D341Med (cell line): ENCODE measurements at places on chromosomes 16 and 17.

DNA sequence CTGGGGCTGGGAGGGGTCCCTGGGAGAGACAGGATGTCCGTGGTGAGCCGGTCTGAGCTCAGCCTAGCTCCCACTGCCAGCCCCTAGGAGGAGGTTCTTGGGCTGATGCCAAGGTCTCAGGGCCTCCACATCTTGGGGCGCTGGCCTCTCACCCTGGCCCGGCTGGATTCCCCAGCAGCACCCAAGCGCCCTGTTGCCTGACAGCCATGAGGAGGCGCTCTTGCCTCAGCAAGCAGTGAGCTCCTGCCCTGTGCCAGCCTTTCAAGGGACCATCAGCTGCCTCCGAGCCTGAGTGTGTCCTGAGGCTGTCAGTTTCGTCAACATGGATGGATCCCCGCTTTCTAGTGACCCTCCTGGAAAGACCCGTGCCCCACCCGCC, 234.9 kb upstream of the CIBAR2 start:
- DNase-seq = peak; percentile 68

DNA sequence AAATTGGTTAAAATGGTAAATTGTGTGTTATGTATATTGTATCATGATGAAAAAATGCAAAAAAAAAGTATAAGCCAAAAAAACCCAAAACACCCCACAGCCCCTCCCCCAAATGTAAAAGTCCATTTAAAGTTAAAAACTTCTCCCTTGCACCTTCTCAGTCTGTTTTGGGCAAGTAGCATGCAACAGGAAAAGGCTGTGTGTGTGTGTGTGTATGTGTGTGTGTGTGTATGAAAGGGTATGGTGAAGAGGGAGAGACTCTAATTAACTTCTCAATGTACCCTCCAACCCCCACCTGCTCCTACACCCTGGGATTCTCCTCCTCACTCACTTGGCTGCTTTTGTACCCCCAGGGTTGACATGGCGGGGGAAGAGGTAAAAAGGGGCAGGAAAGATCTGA, 9.2 kb upstream of the GGT6 start:
- no peak for DNase-seq

DNA sequence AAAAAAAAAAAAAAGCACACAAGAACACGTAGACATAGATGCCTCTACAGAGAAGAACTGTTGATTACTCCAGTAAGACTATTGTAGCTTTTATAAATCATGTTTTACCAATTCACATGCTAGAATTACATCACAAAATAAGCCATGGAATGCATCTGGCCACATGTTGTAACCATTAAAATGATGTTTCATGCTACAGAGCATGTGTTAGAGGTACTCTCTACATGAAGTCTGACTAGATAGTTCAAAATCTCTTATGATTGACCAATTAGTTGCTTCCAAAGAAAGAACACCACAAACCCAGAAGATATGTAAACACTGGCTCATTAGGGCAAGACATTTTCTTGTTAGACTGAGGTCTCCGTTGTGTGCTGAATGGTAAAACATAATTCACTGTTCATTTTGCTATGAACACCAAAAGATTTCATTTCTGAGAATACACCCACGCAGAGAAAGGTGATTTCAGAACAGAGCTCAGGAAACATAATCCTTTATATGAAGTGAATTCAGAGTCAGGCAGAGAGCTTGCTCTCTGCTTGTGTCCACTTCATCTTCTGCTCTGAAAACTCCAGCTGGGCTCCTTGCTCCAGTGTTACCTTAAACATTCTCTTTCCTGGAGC, 411.4 kb upstream of the SOX9 start:
- DNase-seq = no peak

- peak; percentile 63 for DNase-seq
Observed at GRCh38 chr16:56866955-56867830, 2.2 kb downstream of the SLC12A3 start.

GRCh38 chr17:48236681-48237134, 129.1 kb downstream of the SNX11 start:
- no peak for DNase-seq

GRCh38 chr17:40561871-40562611, 3.2 kb downstream of the CCR7 start:
- peak; percentile 40 for DNase-seq

DNA sequence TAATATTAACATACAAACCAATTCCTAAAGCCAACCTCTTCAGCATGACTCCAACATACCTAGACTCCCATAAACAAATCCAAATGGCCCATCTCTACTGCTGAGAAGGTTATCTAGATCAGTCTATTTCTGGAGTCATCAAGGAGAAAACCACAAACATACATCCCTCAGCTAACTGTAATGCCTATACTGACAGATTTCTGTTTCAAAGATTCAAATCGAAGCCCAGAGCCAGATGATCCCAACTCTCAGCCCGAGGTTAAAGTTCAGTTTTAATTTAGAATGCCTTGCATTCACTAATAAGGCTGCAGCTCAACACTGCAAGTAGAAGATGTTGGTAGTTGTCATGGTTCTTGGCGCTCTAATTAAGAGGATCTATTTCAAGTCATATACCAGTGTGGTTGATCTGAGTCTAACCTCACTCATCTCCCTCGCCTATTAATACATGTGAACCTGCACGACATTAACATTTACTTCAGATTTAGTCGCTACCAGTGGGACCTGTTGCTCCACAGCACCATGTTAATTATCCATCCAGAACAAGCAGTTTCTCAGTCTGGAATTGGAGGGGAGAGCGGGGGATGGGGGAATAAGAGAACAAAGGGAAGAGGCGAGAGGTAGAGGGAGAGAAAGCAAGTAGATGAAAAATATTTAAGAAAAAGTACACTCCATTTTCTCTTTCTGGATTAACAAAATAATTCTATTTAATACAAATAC, 15.4 kb downstream of the PHF12 start:
- DNase-seq = no peak

GRCh38 chr16:83727018-83727417, 80.8 kb upstream of the HSBP1 start:
- DNase-seq = no peak

- no peak for DNase-seq
Observed at GRCh38 chr17:78748730-78749317, 33.2 kb downstream of the CYTH1 start.

DNA sequence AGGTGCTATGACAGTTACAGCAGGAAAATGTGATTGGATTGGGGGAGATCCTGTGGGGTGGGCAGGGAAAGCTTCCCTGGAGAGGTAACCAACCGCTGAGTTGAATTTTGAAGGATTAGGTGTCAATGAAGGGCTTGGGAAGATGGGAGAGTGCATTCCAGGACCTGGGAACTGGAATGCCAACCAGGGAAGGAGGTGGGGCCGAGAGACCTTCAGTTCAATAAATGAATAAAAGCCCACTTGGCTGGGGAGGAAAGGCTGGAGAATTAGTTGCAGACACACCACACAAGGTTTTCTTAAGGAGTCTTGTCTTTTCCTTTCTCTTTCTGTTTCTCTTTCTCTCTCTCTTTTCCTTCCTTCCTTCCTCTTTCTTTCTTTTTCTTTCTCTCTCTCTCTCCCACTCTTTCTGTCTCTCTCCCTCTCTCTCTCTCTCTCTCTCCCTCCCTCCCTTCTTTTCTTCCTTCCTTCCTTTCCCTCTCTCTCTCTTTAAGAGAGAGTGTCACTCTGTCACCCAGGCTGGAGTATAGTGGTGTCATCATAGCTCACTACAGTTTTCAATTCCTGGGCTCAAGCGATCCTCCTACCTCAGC, 3.3 kb downstream of the USP43 start:
- DNase-seq = no peak

DNA sequence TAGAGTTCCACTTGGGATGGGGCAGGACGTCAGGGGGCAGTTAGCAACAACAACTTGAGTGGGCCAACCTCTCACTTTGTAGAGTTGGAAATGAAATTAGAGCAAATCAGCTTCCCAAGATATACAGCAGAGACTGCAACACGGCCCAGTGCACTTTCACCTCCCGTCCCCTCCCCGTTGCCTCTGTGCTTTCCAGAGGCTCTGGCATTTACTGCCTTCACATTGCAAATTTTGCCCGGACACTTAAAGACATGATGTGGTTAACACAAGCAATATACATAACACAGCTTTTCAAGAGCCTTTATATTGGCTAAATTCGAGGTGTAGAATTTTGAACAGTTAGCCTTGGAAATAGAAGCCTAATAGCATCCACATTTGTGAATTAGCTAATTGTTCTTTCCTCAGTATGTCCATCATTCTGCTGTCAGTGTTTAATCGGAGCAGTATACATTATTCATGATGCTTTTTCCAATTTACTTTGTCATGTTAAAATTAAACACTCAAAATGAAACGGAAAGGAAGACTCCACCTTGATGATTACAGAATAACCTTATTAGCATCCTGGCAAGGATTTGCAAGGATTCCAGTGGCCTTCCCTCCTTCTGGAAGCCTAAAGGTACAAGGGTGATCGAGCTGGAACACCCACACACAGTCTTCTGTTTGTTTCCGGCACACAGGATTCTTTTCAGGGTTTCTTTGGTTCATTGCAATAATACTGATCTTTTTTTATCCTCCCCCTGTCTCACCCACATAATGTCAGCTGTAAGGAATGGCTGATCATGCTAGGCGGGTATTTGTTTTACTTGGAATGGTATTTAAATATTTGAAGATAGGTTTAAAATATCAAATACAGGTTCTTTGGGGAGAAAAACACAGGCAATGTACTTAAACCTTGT, 190.9 kb upstream of the CACNG5 start:
- DNase-seq = no peak

GRCh38 chr16:48295488-48296281, 48.3 kb upstream of the ABCC11 start:
- DNase-seq = no peak

GRCh38 chr17:50177476-50177875, 11.7 kb downstream of the SGCA start:
- DNase-seq = no peak

- no peak for DNase-seq
Observed at GRCh38 chr17:78322327-78322857, 37.5 kb downstream of the SOCS3 start.

- DNase-seq = no peak
Observed at GRCh38 chr16:30603945-30604315, 6.3 kb downstream of the ZNF689 start.

DNA sequence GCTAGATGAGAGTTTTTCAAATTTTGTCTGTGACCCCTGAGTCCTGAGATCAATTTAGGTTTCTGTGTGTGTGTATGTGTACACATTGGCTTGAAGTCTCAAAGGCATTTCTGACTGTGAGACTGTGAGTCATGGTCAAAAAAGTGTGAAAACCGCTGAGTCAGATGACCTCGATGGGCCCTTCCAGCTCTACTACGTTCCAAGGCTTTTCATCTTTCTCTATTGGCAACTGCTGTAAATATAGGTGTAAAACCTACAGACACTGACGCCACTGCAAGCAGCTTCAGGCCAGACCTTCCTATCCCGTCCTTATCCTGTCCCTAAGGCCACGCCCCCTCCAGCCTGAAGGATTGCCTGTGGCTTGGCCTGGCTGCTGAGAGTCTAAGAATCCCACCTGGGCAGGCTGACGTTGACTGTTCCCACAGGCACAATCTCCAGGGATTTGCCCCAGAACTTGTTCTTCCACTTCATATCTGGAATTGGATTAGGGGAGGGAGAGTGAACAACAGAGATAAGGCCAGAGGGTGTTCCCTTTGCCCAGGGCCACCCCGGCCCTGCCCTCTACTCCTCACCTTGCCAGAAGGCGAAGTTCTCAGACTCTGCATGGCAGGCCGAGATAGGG, 11.3 kb downstream of the OSBPL7 start:
- peak; percentile 68 for DNase-seq

- DNase-seq = no peak
Observed at GRCh38 chr17:57132663-57133062, 47.6 kb downstream of the AKAP1 start.

DNA sequence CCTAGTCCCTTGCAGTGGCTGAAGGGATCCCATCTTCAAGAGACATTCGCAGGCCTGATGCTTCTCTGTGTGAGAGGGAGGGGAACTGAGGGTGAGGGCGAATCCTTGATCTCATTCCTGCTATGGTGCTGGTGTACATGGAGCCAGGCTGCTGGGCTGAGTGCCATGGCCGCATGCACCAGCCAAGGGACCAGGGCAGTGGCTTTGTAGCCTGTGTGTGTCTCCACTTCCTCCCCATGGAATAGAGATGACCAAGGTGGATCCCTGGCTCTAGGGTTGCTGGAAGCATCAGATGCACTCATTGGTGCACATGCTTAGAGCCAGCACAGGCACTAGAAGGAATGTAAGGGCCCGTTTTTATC, 195.0 kb downstream of the FOXL1 start:
- DNase-seq = no peak

- no peak for DNase-seq
Observed at GRCh38 chr17:61813211-61813610, 50.1 kb downstream of the BRIP1 start.

- DNase-seq = no peak
Observed at GRCh38 chr17:51848451-51848850, 310.1 kb downstream of the CA10 start.

DNA sequence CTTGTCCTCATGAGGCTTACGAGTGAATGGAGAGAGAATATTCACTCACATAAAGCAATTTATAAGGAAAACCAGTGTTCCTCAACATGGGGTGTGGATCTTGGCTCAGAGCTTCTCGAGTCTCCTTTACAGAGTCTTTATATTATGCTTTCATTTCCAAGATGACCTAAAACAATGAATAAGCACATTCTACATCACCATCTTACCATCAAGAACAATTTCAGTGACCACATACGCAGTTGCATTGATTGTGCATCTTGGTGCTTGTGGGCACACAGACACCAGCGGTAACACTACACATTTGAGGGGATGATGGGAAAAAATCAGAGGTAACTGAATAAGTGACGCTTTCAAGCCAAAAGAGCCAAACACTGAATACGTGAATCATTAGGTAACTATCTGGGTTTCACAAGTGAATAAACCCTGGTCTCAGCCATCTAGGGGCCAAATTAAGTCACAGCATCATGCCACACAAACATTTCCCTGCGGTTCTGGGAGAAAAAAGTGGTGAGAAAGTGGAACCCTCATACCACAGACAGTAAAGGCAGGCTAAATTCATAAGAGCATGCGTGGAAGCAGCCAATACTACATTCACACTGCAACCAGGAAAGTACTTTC, 9.4 kb downstream of the CWC25 start:
- peak; percentile 47 for DNase-seq

DNA sequence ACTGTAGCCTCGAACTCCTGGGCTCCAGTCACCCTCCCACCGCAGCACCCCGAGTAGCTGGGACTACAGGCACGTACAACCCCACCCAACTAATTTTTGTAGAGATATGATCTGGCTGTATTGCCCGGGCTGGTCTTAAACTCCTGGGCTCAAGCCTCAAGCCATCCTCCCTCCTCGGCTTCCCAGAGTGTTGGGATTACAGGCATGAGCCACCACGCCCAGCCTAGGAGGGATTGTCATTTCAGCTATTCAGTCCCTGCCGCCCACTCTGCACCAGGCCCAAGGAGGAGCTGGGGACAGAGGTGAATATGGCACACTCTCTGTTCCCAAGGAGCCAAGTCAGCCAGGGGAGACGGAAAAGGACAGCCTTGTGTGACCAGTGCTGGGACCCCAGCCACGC, 256.2 kb downstream of the PARN start:
- DNase-seq = no peak

GRCh38 chr16:67781565-67781921, 24.8 kb downstream of the RANBP10 start:
- no peak for DNase-seq
